ENCODE measurements at places on chromosomes 2 and 18. TPM values are rescaled to one million over a fixed set of nuclear protein-coding genes. Genes with fewer than 3 reads are reported as not detected.

CD226 gene
- total RNA-seq, result 1.4 TPM

ETAA1 gene
- total RNA-seq, result 6.1 TPM

TRIM43 gene
- not detected for total RNA-seq

CROCC2 gene
- not detected for total RNA-seq

FBXO15 gene
- total RNA-seq, result 0.29 TPM

LHCGR gene
- total RNA-seq, result 1.7 TPM

CHCHD5 gene
- total RNA-seq, result 21.0 TPM

CNDP1 gene
- total RNA-seq, result not detected

ACMSD gene
- not detected for total RNA-seq

UGT1A5 gene
- not detected for total RNA-seq

TMEM247 gene
- total RNA-seq, result not detected

EN1 gene
- 4.4 TPM for total RNA-seq
